GM23338 (cell line): ENCODE measurements at places on chromosomes 12 and 14. TPM values are rescaled to one million over a fixed set of nuclear protein-coding genes. Genes with fewer than 3 reads are reported as not detected.

SLCO1B1 gene
- polyA plus RNA-seq: 0.31 and 0.50 TPM in 2 replicates

LRRK2 gene
- polyA plus RNA-seq: not detected in 2 replicates

NAV3 gene
- polyA plus RNA-seq: 3.2 and 4.0 TPM in 2 replicates

KDM2B gene
- polyA plus RNA-seq: 59.4 and 64.4 TPM in 2 replicates

MYH6 gene
- 0.10 and 2.1 TPM in 2 replicates for polyA plus RNA-seq
